ENCODE measurements at places on chromosomes 12 and 14.

DNA sequence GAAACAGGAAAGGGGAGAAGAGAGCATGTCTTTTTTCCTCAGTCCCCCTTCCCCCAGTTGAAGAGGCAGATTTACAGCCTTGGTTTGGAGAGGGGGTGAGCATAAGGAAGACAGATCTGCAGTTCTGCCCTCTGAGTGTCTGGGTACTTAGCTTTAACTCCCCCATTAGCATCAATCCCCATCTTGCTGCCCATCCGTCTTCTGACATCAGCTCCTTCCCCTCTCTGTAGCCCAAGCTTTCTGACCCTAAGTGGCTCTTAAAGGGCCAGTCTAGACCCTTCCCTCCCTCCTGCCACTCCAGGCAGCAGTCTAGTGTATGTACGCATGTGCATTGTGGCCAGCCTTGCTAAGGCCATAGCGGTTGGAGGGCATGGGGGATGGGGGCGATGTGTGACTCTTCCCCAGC, 7.3 kb downstream of the GPR84 start:
- DNase-seq: no peak

- DNase-seq: no peak
Observed at GRCh38 chr12:106480251-106480650, 102.6 kb upstream of the RFX4 start.

- peak; percentile 64 for DNase-seq
Observed at GRCh38 chr12:57214398-57214781, 2.2 kb upstream of the NXPH4 start.

DNA sequence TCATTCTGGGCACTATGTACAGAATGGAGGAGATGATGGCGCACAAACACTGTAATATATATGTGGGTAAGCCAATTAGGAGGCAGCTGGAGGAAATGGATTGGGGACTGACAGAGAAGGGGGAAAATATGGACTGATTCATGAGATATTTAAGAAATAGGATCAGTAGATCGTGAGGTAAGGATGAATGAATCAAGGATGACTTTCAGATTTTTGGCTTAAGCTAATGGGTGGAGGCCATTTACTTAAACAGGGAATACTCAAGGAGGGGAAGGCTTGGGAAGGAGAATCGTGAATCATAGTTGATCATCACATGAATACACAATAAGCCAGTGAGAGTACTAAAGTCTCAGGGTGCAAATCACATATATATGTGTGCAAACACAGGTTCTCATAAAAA, 11.2 kb upstream of the GNPNAT1 start:
- no peak for DNase-seq

- DNase-seq: no peak
Observed at GRCh38 chr14:103550451-103551337, 11.8 kb downstream of the BAG5 start.

DNA sequence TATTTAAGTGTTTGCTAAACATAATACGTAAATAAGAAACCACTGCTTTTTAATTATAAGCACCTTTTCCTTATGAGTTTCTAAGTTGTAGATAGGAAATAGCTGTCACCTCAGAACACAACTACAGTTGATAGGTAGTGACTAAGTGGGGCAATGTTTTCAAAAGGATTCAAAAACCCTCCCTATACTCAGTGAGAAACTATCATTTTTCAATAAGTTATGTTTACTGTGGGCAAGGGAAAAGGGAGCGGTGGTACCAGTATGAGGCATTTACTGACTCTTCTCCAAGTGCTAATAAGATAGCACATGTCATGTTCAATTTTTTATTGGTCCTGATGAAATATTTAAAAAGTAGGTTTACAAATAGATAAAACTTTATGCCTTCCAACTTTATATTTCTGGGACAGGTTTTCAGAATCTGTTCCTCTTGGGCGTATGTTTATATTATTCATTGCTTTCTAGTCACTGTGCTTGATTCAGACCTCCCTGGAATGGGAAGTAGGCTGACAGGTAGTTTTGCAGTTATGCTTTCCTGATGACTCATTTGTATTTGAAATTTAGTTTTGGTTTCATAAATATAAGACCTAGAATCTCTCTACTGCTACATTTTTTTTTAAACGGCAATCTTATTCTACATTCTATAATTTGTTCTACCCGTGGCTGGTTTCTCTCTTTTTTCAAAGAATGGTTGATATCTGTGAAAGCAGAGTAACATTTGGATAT, 153.1 kb downstream of the TMEM117 start:
- DNase-seq: no peak

GRCh38 chr12:51798501-51798900, 50.0 kb downstream of the FIGNL2 start:
- no peak for DNase-seq

- DNase-seq: no peak
Observed at GRCh38 chr14:77409131-77409533, 14.2 kb downstream of the NOXRED1 start.

DNA sequence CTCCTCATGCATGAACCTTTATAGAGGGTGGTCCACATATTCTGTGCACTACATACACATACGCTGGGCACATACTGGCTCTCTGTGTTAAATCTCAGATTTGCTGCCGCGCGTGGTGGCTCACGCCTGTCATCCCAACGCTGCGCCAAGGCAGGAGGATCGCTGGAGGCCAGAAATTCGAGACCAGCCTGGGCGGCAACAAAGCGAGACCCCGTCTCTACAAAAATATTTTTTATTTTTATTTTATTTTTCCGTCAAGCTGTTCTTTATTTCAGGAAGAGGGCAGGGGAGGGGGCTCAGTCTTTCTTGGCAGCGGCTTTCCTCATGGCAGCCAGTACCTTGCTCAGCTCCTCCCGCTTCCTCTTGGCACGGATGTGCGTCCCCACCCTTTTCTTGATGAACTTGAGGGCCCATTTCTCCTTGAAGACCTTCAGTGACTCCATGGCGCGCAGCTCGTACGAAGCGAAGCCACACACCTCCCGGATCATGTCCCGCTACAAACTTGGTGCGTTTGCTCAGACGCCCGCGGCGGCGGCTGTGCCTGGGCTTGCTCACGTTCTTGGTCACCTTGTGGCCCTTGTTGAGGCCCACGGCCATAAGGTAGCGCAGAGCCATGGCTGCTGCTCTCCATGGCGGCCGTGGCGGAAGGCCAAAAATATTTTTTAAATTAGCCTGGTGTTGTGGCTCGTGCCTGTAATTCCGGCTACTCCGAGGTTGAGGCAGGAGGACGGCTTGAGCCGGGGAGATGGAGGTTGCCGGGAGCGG, 3.2 kb downstream of the DCAF4 start:
- no peak for DNase-seq

GRCh38 chr12:20183563-20183962, 184.8 kb upstream of the PDE3A start:
- DNase-seq: no peak

DNA sequence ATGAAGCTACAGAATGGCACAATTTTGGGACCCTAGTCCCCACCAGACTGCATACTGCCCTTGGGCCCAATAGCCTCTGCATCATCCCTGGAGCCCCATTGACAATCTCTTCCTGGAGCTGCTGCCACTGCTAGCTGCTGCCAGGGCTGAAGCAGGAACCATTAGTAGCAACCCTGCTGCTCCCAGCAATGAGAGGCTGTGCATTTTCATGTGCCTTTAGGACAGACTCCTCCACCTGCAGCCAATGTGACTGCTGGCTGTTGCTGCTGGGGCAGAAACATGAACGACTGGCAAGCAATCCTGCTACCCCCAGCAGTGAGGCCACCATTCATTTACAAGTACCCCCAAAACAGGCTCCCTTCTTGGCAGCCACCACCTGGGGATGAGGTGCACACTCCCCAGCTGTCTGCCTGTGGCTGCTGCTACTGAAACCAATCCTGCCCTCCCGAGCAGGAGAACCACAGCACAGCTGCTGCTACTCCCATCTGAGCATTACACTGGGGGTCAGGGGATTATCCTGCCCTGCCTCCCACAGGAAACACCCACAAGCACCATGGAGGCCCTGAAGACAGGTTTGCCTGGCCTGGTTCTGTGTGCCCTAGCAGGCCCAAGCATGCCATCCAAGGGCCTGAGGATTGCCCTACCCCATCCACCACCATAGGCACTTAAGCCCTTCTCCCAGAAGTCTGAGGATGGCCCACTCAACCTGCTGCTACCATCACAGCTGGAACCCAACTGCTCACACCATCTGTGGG, 181.0 kb downstream of the MYRFL start:
- no peak for DNase-seq

DNA sequence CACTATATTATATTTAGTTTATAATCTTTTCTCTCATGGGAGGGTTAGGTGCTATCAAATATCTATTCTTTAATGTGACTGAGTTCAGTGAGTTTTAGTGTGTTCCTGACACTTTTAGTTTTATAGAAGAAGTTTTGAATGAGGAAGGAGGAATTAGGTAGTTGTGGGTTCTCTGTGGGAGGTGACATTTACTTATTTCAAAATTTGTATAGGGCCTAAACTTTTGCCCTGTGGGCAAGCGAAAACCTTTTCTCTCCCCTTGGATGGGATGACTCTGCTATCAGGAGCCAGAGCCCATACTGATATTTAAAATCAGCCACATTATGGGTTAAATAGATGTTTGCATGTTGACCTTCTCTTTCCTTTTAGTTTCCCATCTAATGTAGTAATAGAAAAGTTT, 43.6 kb downstream of the SPATS2 start:
- DNase-seq: no peak

DNA sequence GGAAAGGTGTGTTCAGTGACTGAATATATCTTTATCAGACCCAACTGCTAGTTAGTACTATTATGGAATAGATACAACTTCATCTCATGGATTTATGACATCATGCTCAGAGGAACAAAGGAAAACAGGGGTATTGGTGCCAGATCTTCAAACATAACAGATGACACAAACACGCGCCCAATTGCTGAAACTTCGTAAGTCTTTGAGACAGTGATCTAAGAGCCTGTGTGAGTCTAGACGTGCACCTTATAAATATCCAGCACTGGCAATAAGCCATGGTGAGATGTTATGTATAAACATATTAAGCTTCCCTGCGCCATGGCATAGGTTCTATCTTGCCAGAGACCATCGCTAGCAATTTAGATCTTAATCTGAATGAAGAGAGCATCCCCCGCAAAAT, 42.2 kb upstream of the NR2C1 start:
- DNase-seq: no peak

GRCh38 chr14:36676236-36676635, 14.6 kb downstream of the PAX9 start:
- no peak for DNase-seq

DNA sequence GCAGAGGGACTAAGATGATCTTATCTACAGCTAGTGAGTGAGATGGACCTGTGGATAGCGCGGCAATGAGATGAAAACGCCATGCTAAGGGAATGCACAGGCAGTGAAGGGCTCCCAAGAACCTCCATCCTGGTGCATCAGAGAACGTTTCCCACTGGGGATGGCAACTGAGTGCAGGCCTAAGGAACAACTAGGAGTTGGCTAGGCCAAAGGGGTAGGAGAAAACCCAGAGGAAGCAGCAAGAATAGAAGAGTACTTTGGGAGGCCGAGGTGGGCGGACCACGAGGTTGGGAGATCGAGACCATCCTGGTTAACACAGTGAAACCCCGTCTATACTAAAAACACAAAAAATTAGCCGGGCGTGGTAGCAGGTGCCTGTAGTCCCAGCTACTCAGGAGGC, 24.6 kb upstream of the BATF start:
- DNase-seq: no peak

DNA sequence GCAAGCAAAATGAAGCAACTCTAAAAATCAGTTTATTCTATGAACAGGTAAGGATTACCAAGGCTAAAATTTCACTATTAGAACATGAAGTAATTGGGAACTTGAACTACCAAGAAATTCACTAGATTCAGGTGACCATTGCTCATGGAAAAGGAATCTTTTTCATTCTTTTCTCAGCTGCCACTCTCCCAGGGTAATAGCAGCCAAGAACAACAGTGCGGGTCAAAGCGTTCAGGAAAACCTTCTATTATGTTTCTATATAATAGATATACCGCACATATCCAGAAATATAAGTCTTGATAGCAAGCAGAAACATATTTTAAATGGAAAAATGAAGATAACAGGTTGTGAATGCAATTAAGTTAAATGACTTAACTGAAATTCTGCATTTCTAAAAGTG, 125.6 kb downstream of the NELL2 start:
- DNase-seq: no peak

DNA sequence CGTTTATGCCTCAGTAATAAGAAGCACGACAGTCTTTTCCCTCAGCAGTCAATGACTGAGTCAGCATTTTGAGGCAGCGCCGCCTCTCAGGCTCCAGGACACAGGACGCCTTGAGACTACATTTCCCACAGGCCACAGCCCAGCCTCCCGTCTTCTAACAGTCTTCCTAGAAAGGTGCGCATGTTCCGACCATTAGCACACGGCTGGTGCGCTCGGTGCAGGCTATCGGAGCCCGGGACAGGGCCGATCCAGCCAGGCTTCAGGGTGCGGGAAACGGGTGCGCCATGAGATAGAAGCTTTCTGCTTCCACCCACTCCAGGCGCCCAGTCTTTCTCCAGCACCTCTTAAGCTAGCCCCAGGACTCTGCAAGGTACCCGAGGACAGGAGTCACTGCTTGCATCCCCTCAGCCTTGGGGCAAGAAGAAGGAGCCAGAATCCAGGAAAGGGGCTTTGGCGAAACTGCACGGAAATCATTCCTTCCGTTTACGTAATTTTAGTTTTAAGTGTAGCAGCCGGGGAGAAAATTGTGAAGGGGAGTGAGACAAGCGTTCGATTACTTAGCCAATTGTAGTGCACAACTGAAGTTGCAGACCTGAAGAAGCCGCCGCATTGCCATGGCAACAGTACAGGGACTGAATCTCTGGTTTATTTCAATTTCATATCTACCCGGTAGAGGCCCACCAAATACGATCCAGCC, 54.0 kb downstream of the ZNF641 start:
- no peak for DNase-seq

DNA sequence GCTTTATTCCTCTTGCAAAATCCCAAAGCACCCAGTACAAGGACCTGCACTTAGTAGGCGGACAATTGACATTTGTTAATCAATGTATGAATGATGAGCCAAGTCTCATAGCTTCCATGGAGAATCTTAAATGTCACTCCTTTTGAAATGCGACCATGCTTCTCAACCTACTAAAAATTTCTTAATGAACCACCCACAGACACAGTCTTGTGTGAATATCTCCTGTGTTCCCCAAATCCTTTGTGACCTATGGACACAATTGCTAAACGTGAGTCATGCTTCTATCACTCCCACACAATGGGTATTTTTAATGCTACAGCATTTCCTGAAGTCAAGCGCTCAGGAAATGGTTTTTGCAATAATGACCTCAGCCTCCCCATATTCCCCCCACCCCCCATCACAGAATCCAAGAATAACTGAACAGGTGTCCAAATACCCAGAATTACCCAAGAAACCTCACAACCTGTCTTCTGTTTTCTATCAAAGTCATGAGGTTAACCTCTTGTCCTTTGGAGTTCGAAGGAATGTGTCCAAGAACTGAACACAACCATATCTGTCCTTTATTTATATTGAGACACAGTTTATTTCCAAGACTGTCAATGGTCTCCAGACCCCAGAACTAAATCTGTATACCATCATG, 163.6 kb upstream of the PLEKHG7 start:
- no peak for DNase-seq

GRCh38 chr12:106142591-106143261, 4.0 kb upstream of the NUAK1 start:
- DNase-seq: no peak

GRCh38 chr12:85849344-85849743, 13.1 kb upstream of the RASSF9 start:
- DNase-seq: no peak

All from effector CD4-positive, alpha-beta T cell (primary cell).